ENCODE measurements at places on chromosomes 4 and X.

- DNase-seq, result peak; percentile 31
Measured at GRCh38 chrX:13936521-13937225, 93.0 kb downstream of the GEMIN8 start.

GRCh38 chrX:134868771-134869495 lies 121.9 kb upstream of the SMIM10 start:
- peak; percentile 66 for DNase-seq

DNA sequence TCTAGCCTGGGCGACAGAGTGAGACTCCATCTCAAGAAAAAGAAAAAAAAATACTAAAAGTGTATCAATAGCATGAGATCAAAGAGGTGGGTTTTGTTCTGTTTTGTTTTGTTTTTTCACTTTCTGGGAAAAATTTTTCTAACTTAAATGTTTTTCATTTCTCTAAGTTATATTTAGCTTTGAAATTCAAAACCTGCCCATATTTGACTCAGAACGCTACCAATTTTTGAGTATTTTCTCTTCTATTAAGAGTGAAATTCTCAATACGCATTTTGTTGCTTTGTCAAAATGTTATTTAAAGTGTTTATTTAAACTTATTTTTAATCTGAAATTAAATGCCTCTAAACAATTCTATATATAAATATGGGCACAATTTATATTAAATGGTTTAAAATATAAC lies 39.6 kb downstream of the GSTCD start:
- DNase-seq, result no peak

- peak; percentile 3 for DNase-seq
Measured at GRCh38 chr4:92885632-92886031, 581.9 kb downstream of the GRID2 start.

- DNase-seq, result peak; percentile 75
Measured at GRCh38 chr4:169566021-169566818, 46.2 kb downstream of the NEK1 start.

DNA sequence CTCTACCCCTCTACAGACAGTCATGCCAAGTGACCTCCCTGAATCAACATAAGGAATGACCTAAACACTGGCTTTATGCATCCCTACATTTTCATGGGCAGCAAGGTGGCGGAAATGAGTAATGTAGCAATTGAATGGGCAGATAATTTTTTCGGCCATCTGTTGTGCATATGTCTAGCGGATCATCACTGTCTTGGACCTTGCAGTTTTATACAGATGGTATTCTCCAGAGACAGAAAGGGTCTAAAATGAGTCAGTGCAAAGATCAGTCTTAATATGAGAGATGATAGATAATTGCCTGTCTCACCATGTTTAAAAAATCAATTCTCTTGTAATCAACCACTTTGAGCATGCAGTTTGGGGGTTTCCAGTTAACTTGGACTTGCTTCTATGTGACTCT lies 177.3 kb upstream of the DKK2 start:
- no peak for DNase-seq

GRCh38 chr4:122749704-122750454 lies 17.4 kb downstream of the BBS12 start:
- no peak for DNase-seq

- DNase-seq, result no peak
Measured at GRCh38 chr4:80587871-80588385, 252.4 kb downstream of the CFAP299 start.

- DNase-seq, result peak; percentile 47
Measured at GRCh38 chrX:14920196-14920595, 47.0 kb downstream of the MOSPD2 start.

DNA sequence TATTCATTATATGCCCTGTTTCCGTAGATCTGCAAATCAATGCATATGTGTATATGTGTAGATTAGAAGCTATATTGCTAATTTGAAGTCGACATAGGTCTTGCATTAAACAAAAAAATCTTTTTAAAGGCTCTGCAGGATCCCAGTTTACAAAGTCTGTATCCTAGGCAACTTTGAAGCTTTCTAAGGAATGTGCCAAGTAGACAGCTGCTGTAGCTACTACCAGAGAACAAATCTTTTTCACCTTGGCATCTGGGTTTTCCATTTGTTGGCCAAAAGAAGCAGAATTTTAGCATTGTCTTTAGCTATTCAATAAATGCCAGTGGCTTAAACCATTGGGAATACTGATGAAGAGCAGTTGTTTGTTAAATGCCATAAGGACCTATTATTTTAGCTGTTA lies 88.0 kb downstream of the NAA11 start:
- DNase-seq, result no peak

- no peak for DNase-seq
Measured at GRCh38 chrX:19879735-19880378, 7.5 kb downstream of the SH3KBP1 start.

DNA sequence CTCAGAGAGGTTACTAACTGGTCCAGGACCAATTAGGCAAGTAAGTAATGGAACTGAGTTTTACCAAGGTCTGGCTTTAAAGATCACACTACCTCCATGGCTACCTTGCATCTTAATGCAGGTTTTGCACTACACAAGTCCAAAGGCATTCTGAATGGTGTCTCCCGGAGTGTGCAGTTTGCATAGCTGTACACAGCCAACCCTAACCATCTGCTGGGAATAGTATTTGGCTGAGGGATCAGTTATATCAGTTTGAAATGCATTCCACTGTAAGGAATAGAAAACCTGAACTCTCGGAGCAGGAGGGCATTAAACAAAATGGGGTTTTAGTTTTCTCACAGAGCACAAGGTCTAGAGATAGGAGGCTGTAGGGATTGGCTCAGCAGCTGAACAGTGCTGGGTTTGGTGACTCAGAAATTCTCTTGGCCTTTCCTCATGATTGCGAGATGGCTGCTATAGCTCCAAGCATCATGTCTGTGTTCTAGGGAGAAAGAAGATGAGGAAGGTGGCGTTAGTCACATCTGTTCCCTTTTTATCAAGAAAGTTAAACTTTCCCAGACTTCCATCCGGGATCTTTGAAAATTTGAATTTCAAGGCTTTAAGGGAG lies 177.1 kb downstream of the NHS start:
- no peak for DNase-seq

GRCh38 chr4:42048394-42048793 lies 58.1 kb downstream of the SLC30A9 start:
- DNase-seq, result peak; percentile 29

DNA sequence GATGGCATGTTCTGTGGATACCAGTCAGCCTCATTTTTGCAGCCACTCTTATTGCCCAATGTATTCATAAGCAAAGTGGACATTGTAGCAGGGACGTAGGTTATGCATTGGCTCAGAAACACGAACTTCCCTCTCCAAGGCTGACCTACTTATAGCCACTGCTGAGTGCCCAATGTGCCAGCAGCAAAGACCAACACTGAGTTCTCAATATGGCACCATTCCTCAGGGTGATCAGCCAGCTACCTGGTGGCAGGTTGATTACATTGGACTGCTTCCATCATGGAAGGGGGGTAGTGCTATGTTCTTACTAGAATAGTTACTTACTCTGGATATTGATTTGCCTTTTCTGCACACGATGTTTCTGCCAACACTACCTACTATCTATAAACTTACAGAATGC lies 306.9 kb downstream of the KCNIP4 start:
- DNase-seq, result no peak

DNA sequence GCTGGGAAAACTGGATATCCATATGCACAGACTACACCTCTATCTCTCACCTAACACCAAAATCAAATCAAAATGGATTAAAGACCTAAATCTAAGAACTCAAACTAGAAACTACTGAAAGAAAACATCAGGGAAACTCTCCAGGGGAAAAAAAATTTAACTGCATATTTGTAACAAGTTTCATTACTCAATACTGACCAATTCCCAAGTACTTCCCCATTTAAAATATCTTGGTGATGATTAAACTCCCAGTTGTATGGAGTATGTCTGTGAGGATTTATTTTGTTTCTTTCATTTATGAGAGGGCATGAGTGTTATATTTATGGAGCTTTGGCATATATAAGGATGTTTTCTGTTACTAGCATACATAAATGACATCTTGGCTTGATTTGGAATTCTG lies 112.3 kb upstream of the IL15 start:
- DNase-seq, result no peak

DNA sequence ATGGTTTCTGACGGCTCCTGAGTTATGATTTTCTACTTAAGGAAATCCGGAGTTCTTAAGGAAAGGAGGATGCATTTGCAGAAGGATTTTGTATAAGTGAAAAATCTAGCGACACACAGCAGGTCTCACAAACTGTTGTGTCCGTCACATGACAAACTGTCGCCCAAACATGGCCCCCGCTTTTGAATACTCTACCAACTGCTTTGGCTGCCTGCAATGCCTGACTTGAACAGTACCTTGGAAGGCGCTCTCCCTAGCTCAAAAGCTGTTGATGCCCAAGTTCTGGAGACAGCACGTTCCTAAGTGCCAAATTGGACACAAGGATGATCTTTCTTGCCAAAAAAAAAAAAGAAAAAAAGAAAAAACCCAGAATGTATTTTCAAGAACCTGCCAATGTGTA lies 103.2 kb downstream of the ENPP6 start:
- no peak for DNase-seq

DNA sequence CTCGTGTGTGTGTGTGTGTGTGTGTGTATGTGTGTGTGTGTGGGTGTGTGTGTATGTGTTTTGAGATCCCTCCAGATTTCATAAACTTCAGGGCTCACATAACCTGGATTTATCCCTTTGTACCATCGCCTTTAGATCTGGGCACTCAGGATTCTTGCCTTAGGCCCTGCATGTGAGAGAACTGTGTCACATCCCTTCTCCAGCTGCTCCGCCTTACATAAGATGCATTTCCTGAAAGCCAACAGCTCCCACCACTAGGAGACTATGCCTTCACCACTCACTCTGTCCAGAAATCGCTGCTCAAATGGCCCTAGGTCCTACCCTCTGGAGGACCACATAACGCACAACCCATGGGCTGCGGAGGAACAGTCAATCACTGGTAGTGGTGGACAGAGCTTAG lies 348.8 kb downstream of the CCSER1 start:
- DNase-seq, result no peak

GRCh38 chr4:166290426-166290825 lies 417.4 kb downstream of the TLL1 start:
- no peak for DNase-seq

GRCh38 chr4:15291122-15291521 lies 136.7 kb upstream of the C1QTNF7 start:
- no peak for DNase-seq

DNA sequence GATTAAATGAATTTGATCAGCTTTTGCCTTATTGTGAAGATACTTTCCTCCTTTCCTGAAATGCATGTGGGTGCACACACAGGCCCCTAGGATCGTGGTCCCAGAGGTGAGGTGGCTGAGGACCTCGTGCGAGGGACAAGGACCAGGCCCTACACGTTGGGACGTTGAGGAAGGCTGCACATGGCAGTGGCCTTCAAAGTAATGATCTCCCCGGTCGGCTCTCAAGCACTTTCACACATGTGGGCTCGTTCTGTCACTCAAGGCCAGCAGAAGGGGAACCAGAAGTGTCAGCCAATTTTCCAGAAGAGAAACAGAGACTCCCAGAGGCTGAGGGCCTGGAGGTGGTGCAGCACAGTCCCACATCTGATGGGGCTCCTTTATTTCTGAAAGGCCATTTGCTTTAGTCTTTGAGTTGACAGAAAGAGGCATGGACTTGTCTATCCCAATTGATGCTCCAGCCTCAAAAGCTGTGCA lies 196.8 kb downstream of the AFAP1 start:
- no peak for DNase-seq

DNA sequence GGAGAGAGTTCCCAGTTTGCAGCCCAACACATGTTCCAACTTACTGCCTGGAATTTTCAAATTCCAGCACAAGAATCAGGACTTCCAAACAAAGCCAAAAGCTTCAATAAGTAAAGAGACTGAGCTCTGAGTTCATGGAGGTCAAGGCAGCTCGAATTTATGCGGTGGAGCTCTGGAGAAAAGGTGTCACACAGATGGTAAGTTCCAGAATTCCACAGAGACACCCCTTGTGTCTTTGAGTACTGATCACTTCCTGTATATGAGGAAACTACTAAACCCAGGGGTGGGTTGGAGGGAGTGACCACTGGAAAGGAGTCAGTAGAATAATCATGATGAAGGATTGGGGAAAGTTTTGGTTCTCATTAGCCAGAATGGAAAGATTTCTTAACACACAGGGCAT lies 118.5 kb upstream of the GUCY1A1 start:
- no peak for DNase-seq

- no peak for DNase-seq
Measured at GRCh38 chr4:106615961-106616360, 247.4 kb upstream of the GIMD1 start.

DNA sequence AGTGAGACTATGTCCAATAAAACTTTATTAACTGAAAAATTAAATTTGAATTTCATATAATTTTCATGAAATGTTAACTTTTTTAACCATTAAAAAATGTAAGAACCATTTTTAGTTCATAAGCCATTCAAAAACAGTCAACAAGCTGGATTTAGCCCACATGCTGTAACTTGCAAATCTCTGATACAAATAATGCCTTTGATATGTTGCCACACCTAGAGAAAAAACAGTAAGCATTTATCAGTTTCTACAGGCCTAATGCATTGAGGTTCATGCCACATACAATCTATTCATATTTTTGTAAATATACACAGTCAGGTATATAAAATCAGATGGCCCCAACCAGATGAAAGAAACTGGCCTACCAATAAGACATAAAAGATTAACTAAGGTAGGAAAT lies 52.8 kb downstream of the LCORL start:
- DNase-seq, result no peak

- DNase-seq, result no peak
Measured at GRCh38 chr4:169015186-169015623, 5.2 kb upstream of the CBR4 start.

DNA sequence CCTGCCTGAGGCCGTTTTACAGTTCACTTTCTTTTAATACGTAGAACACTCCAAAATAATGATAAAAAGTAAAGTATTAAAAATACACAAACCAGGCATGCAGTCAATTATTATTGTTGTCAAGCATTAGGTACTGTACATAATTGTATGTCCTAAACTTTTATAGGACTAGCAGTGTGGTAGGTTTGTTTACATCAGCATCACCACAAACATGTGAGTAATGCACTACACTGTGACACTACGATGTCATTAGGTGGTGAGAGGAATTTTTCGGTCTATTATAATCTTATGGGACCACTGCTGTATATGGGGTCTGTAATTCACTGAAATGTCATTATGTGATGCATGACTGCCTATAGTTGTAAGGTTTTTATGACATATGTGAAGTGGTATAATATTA lies 149.5 kb upstream of the SH3RF1 start:
- no peak for DNase-seq

DNA sequence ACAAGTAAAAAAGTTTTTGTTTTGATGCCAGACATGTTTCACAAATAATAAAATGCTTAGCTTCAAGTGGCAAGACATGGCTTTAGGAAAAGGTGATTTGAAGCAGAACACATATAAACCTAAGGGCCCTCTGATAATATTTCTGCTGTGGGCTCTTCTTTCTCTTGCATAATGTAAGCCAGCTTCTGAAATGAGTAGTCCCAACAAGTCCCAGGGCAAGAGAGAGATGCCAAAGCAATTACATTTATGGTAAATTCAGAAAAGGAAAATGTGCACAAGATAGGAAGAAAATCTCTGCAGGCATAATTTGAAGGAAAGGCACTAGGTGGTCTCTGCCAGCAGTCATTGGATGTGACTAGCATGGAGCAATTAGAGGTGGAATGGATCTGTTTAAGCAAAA lies 170.8 kb upstream of the GALNT7 start:
- DNase-seq, result no peak

GRCh38 chr4:67124716-67125115 lies 420.6 kb downstream of the CENPC start:
- no peak for DNase-seq

- DNase-seq, result no peak
Measured at GRCh38 chr4:5191831-5192230, 140.6 kb downstream of the STK32B start.

GRCh38 chr4:127978930-127979329 lies 13.7 kb downstream of the ABHD18 start:
- no peak for DNase-seq

- DNase-seq, result no peak
Measured at GRCh38 chr4:43990963-43991362, 457.6 kb downstream of the KCTD8 start.

Data from astrocyte of the hippocampus (primary cell).